ENCODE measurements at places on chromosomes 13 and 19.

GRCh38 chr19:33724021-33724720 lies 72.5 kb upstream of the KCTD15 start:
- DNase-seq, result no peak

- no peak for DNase-seq
These were observed 40.7 kb downstream of the PSG11 start for GRCh38 chr19:42985588-42985987.

DNA sequence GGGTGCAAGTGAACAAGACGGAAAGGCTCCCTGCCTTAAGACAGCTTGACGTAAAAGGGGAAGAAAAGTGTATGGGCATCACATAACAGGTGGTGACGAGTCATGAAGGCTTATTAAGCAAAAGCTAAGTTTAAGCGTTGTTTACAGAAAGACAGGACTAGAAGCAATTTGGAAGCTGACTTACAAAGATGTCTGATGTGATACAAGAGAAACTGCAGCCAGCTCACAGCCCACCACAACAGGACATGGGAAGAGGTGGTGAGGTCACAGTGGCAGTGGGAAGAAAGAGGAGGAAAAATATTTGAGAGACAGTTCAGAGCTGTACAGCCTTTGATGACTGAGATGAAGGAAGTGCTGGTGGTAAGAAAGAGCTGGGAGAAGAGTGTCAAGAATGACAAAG lies 181.6 kb downstream of the KLF12 start:
- DNase-seq, result no peak

GRCh38 chr19:39351537-39352064 lies 9.4 kb downstream of the SAMD4B start:
- DNase-seq, result no peak

GRCh38 chr13:94031609-94032008 lies 447.9 kb downstream of the DCT start:
- DNase-seq, result no peak

GRCh38 chr13:94333131-94333820 lies 146.2 kb downstream of the DCT start:
- no peak for DNase-seq

DNA sequence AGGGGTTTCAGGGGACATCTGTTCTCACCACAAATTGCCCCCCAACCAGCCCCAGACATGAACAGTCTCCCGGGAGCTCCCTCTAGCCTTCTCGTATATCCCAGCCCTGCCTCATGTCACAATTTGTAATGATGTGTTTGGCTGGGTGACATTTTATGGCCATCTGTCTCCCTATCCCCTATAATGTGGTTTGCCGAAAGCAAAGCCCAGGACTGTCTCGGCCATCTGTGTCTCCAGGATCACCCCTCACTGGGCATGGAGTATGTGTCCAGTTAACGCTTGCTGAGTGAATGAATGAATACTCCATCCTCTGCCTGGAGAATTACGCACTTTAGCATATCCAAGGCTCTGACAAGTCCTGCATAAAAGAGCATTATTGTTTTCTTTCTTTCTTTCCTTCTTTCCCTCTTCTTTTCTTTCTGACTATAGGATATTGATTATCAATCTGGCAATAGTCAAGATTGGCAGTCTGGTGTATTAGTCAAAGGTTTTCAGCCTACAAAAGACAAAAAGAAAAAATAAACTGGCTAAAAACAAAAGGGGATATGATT lies 15.1 kb downstream of the HPN start:
- no peak for DNase-seq

GRCh38 chr13:26695891-26696311 lies 64.7 kb downstream of the GPR12 start:
- DNase-seq, result no peak

- DNase-seq, result no peak
These were observed 3.2 kb downstream of the PTBP1 start for GRCh38 chr19:800360-801029.

DNA sequence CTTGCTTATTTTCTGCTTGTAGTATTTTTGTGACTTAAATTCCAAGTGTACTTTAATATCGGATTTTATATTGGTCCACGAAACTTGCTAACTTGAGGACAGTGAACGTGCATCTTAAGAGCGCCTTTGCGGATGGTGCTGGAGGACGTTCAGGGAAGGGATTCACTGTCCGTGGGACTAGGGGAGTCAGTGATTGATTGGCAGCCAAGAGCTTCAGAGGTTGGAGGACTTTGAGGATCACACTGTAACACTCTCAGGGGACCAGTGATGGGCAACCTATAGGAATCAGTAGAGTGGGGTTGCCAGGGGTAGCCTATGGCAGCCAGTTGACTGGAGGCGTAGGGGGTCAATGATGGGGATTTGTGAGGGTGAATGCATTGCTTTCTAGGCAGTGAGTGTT lies 516 bp downstream of the ZNF175 start:
- no peak for DNase-seq

GRCh38 chr19:48448563-48448962 lies 2.8 kb downstream of the GRWD1 start:
- DNase-seq, result no peak

- no peak for DNase-seq
These were observed 81.4 kb upstream of the IRS2 start for GRCh38 chr13:109867766-109868165.

DNA sequence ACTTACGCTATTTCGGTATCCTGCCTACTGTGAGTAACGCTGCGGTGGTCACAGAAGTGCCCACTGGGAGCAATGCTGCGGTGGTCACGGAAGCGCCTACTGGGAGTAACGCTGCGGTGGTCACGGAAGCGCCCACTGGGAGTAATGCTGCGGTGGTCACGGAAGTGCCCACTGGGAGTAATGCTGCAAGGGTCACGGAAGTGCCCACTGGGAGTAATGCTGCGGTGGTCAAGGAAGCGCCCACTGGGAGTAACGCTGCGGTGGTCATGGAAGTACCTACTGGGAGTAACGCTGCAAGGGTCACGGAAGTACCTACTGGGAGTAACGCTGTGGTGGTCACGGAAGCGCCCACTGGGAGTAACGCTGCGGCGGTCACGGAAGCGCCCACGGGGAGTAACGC lies 52.1 kb upstream of the SOX1 start:
- no peak for DNase-seq

- DNase-seq, result no peak
These were observed 12.0 kb upstream of the NANOS3 start for GRCh38 chr19:13864667-13865570.

DNA sequence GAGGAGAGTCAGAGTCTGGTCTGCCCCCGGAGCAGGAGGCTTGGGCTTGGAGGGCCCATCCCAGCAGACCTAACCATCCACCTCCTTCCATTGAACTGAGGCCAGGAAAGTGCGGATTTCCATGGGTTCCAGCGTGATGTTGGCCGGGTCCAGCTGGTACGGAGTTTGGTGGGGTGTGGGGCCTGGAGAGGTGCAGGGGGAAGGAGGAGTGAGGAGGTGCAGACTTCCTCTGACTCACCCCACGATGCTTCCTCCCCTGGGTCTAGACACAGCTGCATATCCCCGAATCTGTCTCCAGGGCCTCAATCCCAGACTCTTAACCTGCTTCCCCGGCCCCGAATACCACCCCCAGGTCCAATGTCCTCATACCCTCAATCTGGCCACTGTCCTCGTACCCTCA lies 20.0 kb downstream of the MAN2B1 start:
- no peak for DNase-seq

GRCh38 chr19:45901912-45902650 lies at the start of gene MYPOP:
TSS of gene MYPOP (minus strand) at chr19:45902613. CDS start at chr19:45901773, 840 bp downstream.
- DNase-seq, result no peak

- peak; percentile 25 for DNase-seq
These were observed 68.7 kb downstream of the RASL11A start for GRCh38 chr13:27339299-27339698.

DNA sequence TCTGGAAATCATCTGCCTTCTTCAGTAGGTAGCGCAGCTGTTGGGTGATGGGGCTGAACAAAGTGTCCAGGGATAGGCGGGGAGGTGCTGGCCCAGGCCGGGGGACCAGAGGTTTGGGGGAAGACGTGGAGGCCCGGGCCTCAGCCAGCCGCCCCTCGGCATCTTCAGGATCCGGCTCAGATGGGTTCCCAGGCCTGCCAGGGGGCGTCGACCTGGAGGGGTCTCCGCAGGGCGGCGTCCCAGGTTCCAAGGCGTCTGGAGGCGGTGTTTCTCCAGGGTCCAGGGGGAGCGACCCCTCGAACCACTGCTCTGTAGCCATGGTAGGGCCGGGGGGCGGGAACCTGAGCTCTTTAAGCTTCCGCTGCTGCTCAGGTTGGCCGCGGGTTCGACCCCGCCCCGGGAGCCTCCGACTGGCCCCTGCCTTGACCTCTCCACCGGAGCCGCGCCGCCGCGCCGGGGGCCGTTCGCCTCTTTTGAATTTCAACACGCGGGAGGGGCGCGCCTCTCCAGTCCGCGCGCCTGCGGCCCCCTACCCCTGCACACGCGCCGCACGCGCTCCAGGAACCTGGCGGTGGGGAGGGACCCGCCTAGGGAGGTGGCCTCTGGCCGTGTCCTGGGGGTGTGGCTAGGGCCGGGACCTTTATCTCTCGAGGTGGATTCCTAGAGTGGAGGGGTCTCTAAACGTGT lies at the start of gene C19orf67:
C19orf67 (minus strand) TSS at position 475 of the 687 bp plus-strand sequence; CDS start at position 319, 156 bp downstream.
- DNase-seq, result no peak

DNA sequence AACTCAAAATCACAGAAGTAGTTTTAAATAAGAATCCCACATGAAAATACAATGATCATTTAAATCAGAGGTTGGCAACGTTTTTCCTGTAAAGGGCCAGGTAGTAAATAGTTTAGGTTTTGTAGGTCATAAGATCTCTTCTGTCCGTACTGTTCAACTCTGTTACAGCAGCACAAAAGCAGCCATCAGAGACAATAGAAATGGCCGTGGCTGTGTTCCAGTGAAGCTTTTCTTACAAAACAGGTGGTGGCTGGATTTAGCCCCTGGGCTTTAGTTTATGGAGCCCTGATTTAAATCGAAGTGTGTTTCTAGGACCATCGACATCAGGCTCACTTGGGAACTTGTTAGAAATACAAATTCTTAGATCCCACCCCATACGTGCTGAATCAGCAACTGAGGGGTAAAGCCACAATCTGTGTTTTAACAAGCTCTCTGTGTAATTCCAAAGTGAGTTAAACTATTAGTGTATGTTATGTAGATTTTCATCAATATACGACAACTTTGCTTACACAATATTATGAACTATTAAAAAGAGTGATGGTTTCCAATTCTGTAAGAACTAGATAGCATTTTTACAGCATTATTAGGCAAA lies 54.8 kb upstream of the MIR17HG start:
- no peak for DNase-seq

DNA sequence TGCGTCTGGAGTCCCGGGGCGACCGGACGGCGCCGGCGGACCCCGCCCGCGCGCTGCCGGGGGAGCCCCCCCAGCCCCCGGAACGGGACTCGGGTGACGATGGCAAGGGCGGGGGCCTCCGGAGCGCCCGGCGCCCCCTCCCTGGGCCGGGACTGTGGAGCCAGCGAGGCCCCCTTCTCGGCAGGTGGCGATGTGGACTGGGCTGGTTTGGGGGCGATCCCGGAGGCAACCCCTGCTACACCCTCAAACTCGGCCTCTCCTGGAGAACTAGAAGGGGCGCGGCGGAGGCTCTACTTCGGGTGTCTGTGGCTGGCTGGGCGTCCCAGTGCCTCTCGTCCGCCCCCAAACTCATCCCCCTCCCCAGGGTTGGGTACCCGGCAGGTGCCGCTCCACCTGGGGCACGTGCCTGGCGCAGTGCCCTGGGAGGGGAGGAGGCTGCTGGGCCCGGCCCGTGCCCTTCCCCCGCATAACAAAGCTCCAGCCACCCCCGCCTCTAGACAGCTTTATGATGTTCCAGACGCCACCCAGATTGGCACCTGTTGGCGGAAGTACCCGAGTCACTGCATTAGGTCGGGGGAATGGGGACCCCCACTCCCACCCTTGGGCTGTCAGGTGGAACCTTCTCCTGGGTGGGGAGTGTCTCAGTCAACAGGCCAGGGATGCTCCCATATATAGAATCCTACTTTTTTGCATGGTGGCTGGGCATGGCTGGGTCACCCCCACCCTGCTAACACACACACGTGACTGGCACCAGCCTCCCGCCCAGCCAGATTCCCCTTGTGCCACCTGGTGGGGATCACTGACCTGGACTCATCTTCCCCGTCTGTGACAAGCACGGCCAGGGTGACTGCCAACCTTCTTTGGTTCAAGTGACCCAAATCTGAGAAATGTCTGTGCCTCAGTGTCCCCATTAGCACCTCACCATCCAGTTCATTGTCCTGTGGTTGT lies 722 bp downstream of the PKN1 start:
- peak; percentile 43 for DNase-seq

- no peak for DNase-seq
These were observed 4.3 kb downstream of the LSM14A start for GRCh38 chr19:34176581-34176980.

GRCh38 chr19:588093-588740 lies 1.5 kb upstream of the HCN2 start:
- peak; percentile 63 for DNase-seq

- no peak for DNase-seq
These were observed 20.5 kb downstream of the EDNRB start for GRCh38 chr13:77898097-77898496.

- no peak for DNase-seq
These were observed 628 bp downstream of the BEST2 start for GRCh38 chr19:12752056-12752781.

DNA sequence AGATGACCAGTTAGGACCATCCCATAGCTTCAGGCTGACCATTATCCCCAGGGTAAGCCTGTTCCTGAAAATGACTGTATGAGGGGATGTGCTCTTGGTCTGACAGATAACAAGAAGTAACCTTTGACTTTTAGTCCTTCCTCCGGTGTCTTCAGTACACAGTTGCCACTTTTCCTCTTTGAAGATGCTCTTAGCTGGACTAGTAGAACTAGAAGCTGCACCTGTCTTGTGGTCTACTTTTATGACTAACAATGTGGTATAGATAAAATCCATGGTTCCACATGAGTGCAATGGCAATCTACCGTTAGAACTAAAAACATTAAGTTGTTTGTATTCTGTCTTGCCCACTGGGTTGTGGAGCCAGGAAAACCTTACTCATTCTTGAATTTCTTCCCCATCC lies 5.9 kb upstream of the RUBCNL start:
- no peak for DNase-seq

DNA sequence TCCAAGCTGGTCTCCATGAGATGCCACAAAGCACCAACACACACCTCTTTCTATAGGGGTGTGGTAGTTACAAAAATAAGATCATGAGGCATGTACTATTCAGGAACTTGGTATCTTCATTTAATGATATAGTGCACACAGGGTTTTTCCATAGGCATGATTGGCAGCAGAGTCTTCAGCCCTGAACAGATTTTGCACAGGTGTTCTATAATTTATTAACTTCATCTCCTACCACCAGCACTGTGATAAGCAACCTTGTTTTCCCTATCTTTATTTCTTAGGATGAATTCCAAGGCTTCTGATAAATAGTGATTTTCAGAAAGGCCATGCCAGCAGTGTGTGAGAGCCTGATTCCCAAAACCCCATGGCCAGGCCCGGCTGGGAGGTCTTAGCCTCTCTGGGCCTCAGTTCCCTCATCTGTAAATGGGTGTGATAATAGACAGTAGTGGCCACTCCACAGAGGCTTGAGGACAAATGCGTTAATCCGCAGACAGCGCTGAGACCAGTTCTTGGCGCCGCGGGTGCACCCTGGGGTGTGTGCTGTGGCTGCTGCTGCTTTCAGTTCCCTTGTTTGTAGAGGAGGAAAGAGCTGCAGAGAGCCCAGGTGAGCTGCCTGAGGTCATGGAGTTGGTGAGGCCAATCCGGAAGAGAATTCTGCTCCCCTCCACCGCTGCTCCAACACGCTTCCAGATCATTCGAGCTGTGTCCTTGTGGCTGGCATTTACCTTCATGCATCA lies 33.1 kb downstream of the DHRS12 start:
- DNase-seq, result no peak
